CD4-positive, alpha-beta T cell (primary cell): ENCODE measurements at places on chromosomes 7 and 10. TPM values are rescaled to one million over a fixed set of nuclear protein-coding genes. Genes with fewer than 3 reads are reported as not detected.

DNA sequence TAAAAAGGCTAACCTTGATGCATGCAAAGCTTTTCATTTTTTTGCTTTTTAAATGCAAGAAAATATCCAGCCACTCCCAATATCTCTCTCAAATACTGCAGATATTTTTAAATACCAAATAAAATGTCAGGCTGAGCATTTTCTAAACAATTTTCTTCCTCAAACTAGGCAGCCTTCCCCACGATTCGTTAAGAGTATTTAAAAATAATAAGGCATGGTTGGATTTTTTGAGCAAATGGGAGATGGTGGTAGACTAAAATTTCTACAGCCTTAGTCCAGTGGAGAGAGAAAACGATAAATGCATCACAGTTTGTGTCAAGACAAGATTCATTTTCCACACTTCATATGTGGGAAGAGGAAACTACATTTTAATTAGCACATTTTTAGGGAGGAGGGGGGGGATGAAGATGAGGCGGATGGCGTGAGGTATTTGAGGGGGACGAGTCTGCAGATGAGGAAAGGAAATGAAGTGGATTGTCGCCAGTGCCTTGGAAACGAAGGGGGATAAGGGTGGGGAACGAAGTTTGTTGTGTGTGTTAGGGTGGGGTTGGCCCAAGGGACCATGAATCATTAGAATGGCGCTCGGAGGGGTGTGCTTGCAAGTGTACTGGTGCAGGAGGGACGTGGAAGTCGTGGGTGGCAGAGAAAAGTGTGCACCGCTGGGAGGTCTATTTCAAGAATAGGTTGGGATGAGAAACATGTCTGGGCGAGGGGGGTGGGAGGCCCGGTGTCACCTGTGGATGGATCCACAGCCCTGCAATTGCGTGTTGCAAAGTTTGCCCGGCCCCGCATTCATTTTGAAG is 1.2 kb upstream of the ADD3 start:
- no peaks in the 10 kb centered on the region for H3K36me3 ChIP-seq
- peak overlapping the region; percentile 64 for H3K27ac ChIP-seq
- peak overlapping the region; percentile 63 for H3K4me3 ChIP-seq
- no peaks in the 10 kb centered on the region for H3K27me3 ChIP-seq
- peaks cover 16% of the 10 kb centered on the region for H3K4me1 ChIP-seq

GRCh38 chr7:26721450-26721849 is 142.9 kb downstream of the SKAP2 start:
- H3K4me3 ChIP-seq = no peak overlapping the region
- no peak for DNase-seq
- no peaks in the 10 kb centered on the region for H3K27me3 ChIP-seq
- no peak overlapping the region for H3K27ac ChIP-seq

GRCh38 chr10:104113376-104113956 is 8.5 kb upstream of the SFR1 start:
- H3K4me3 ChIP-seq = no peak overlapping the region
- no peak for DNase-seq

GRCh38 chr7:116148626-116149025 is 61.7 kb upstream of the TES start:
- H3K27me3 ChIP-seq = no peaks in the 10 kb centered on the region
- H3K36me3 ChIP-seq = no peaks in the 10 kb centered on the region
- H3K4me3 ChIP-seq = no peak overlapping the region
- DNase-seq = no peak
- H3K27ac ChIP-seq = no peak overlapping the region

DNA sequence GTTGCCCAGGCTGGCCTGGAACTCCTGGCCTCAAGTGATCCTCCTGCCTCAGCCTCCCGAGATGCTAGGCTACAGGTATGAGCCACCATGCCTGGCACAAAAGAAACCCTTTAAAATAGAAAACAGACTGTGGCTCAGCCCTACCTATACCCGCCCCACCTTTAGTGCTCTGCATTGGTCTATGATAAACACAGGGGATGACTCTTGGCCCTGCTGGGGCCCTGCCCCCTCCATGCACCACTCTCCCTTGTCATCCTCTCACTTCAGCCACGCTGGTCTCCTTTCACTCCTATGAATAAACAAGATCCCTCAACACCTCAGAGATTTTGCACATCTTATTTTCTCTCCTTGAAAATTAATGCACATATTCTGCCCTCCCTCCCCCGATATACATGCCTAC is 251.4 kb upstream of the KLF14 start:
- H3K36me3 ChIP-seq = peaks cover 30% of the 10 kb centered on the region
- H3K27me3 ChIP-seq = no peaks in the 10 kb centered on the region
- H3K4me3 ChIP-seq = no peak overlapping the region
- H3K27ac ChIP-seq = peak overlapping the region; percentile 49
- no peak for DNase-seq

DNA sequence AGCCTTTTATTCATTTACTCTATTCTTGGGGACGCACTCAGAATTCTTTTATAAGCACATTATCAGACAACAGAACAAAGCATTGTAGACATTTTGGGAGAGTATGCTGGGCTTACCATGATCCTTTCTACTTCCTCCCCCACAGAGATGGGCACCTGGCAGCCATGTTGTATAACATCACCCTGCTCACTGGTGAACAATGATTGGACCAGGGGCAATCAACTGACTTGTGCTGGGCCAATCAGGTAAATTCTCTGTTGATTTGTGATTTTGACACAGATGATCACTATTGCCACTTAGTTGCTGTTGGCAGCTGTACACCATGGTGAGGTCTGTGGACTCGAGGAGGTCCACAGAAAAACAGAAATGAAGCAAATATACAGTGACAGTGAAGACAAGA is 43.7 kb downstream of the WNT2 start:
- DNase-seq = no peak
- H3K27ac ChIP-seq = no peak overlapping the region
- H3K27me3 ChIP-seq = no peaks in the 10 kb centered on the region
- H3K36me3 ChIP-seq = no peaks in the 10 kb centered on the region
- H3K4me3 ChIP-seq = no peak overlapping the region

DNA sequence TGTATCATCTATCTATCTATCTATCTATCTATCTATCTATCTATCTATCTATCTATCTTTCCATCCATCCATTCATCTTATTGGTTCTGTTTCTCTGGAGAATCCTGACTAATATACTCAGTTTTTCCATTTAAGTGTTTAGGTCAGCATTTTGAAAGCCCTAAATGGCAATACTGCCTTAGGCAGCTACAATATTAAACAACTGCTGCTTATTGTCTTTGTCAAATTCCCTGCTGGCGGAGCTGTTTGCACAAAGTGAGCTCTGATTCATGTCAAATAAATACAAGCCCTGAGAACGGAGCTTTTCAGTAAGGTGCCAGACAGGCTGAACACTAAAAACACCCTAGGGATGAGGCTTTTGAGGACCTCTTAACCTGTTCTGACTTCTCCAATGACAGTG is 7.1 kb upstream of the KLHL7 start:
- DNase-seq = no peak
- no peak overlapping the region for H3K4me3 ChIP-seq
- H3K27ac ChIP-seq = no peak overlapping the region

DNA sequence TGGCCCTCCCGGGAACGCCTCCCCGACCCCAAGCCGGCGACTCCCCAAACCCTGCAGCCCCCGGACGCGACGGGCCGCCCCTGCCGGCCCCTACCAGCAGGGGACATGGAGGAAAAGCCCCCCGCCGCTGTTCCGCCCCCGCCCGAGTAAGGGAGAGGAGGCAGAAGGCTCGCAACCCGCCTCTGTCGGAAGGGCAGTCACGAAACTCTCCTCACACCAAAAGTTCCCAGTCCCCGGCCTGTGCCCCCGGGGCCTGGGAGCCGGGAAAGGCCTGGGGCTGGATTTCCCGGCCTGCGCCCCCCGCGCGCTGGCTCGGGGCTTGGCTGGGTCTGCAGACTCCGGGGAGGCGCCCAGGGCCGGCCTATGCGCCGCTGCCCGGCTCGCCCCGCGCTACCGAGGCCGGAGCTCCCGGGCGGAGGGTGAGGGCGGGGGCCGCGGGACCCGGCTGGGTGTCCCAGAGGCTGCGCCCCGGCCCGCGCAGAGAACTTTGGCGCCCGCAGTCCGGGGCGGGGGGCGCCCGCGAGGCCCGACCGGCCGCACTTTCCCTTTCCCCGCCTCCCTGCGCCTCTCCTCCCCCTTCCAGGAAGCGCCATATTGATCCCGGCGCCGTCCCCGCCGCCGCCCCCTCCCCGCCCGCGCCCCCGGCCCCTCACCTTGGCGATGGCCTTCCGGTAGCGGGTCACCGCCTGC is 728 bp downstream of the PARD3 start:
- H3K36me3 ChIP-seq = no peaks in the 10 kb centered on the region
- H3K27ac ChIP-seq = no peak overlapping the region
- peak overlapping the region; percentile 2 for H3K4me3 ChIP-seq
- DNase-seq = no peak

GRCh38 chr10:110898391-110898790 is 20.6 kb downstream of the BBIP1 start:
- no peaks in the 10 kb centered on the region for H3K4me1 ChIP-seq
- peaks cover 86% of the 10 kb centered on the region for H3K36me3 ChIP-seq
- no peak for DNase-seq
- no peak overlapping the region for H3K27ac ChIP-seq
- no peak overlapping the region for H3K4me3 ChIP-seq
- H3K27me3 ChIP-seq = no peaks in the 10 kb centered on the region

DNA sequence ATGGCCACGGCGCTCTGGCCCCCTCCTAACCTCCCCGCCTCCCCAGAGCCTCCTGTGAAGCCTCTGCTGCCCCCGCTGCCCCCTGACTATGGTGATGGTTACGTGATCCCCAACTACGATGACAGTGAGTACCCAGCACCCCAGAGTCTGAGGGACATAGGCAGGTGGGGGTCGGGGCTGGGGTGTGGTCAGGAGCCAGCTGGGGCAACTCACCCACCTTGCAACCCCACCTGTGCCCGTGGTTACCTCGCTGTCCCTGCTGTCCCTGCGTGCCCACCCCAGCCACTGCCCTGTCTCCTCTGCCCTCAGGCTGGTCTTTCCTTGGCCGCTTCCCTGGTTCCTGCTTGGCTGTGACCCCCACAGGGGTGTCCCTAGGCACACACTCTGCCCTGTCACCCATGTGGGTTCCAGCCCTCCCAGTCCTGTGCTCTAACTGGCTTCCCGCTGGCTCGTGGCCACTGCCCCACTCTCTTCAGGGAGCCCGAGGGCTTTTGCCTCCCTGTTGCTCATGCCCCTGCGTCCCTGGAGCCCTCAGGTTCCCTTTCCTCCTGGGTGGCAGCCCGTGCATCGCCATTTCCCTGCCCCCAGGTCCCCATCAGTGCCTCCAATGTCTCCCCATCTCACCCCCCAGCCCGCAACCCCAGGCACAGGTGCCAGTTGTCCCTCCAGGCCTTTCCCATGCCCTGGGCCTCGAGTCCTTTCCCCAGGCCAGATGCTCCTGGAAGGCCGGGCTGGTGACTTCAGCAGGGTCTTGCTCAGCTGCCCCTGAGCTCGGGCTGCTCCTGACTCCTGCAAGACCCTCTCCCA is 4.0 kb downstream of the AEBP1 start:
- DNase-seq = no peak
- H3K27me3 ChIP-seq = no peaks in the 10 kb centered on the region
- no peak overlapping the region for H3K27ac ChIP-seq
- H3K4me1 ChIP-seq = peaks cover 17% of the 10 kb centered on the region

DNA sequence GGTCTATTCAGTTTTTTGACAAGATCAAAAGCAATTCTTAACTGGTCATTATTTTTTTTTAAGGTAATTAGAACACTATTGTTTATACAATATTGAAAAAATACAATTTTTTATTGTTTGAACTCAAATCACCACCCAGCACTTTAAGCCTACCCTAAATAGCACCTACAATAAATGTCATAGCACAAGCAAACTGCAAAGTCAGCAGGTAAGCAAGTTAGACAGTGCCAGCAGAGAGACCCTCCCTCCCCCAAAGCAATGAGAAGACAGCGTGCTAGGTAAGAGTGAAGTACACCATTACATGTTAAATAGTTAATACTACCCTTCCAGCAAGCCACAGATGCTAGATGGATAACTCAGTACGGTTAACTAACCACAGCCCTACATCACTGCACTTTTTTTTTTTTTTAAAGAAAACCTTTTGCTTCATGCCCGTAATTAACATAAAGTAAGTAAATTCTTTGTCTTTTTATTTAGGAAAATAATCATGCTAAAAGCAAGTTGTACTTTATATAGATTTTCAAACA is 120.0 kb downstream of the UBE2H start:
- H3K4me1 ChIP-seq = peaks cover 12% of the 10 kb centered on the region
- H3K27me3 ChIP-seq = no peaks in the 10 kb centered on the region
- H3K36me3 ChIP-seq = peaks cover 41% of the 10 kb centered on the region

DNA sequence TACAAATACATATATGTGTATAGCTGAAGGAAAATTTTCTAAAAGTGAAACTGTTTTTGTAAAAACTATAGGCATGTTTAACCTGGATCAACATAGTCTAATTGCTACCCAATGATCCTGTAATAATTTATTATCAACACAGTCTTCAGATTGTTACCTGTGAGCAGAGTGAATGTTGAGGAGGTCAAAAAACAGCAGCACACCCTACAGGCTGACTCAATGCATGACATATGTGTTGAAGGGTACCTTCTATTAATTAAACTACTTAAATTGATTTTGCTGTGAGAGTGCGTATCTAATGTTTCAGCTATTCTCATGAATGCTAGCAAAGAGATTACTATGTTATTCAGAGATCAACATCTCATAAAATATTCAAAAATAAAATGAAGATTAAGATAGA is 411.4 kb downstream of the TNS3 start:
- no peak for DNase-seq
- no peaks in the 10 kb centered on the region for H3K27me3 ChIP-seq
- no peaks in the 10 kb centered on the region for H3K36me3 ChIP-seq
- no peak overlapping the region for H3K27ac ChIP-seq
- no peak overlapping the region for H3K4me3 ChIP-seq
- H3K4me1 ChIP-seq = no peaks in the 10 kb centered on the region

- no peak overlapping the region for H3K4me3 ChIP-seq
- H3K36me3 ChIP-seq = no peaks in the 10 kb centered on the region
- no peak for DNase-seq
Measured at GRCh38 chr10:42973870-42974692, 102.8 kb upstream of the RET start.

DNA sequence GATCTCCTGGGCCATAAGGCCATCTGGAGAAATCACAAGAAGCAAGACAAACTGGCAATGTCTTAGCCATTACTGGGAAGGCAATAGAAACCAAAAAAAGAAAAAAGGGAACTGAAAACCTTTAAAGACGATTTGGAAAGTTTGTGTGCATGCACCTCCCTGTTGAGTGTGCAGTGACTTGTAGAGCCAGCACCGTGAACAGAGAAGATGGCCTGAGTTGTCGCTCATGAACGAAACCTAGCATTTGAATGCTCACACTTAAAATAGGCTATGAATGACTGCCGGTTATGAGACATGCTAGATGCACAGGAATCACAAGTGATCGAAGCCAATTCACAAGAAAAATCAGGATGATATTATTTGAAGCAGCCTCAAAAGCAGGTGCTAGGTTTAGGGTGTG is 151.3 kb upstream of the ADO start:
- H3K4me3 ChIP-seq = no peak overlapping the region
- DNase-seq = no peak
- no peak overlapping the region for H3K27ac ChIP-seq
- H3K36me3 ChIP-seq = no peaks in the 10 kb centered on the region
- H3K27me3 ChIP-seq = no peaks in the 10 kb centered on the region
- H3K4me1 ChIP-seq = no peaks in the 10 kb centered on the region

GRCh38 chr10:78769526-78769925 is 299.2 kb upstream of the ZMIZ1 start:
- H3K27ac ChIP-seq = no peak overlapping the region
- no peaks in the 10 kb centered on the region for H3K4me1 ChIP-seq
- no peaks in the 10 kb centered on the region for H3K36me3 ChIP-seq
- DNase-seq = no peak
- H3K4me3 ChIP-seq = no peak overlapping the region

Gene BTBD16
- total RNA-seq = not detected

Gene PPP1R17
- total RNA-seq = not detected

Gene ADAMTS14
- not detected for total RNA-seq

Gene DNA2
- 3.7 TPM for total RNA-seq

Gene HPS1
- 50.5 TPM for total RNA-seq
